ENCODE measurements at places on chromosomes 6 and 20.

DNA sequence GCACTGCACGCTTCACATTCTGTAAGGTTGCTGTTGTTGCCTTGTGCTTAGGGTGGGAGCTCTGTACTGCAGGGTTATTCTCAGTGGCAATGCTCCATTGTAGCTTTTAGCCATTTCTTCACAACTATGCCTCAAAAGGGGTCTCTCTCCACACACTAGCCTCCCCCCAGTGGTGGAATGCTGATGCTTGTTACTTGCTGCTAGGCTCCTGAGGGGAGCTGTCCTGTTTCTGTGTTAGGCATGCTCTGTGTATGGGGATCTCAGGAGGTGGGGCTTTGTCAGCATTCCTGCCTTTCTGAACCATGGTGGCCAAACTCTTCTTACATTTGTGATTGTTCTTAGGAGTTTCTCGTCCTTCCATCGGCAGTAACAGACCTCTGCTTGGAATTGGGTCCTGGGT, 18.8 kb downstream of the TMEM170B start:
- DNase-seq, result no peak

GRCh38 chr6:108363889-108364313, 69.0 kb downstream of the AFG1L start:
- no peak for DNase-seq

- DNase-seq, result no peak
These were observed 30.0 kb upstream of the SMIM29 start for GRCh38 chr6:34278833-34279232.

GRCh38 chr6:42441697-42442081, 10.0 kb downstream of the TRERF1 start:
- DNase-seq, result no peak

DNA sequence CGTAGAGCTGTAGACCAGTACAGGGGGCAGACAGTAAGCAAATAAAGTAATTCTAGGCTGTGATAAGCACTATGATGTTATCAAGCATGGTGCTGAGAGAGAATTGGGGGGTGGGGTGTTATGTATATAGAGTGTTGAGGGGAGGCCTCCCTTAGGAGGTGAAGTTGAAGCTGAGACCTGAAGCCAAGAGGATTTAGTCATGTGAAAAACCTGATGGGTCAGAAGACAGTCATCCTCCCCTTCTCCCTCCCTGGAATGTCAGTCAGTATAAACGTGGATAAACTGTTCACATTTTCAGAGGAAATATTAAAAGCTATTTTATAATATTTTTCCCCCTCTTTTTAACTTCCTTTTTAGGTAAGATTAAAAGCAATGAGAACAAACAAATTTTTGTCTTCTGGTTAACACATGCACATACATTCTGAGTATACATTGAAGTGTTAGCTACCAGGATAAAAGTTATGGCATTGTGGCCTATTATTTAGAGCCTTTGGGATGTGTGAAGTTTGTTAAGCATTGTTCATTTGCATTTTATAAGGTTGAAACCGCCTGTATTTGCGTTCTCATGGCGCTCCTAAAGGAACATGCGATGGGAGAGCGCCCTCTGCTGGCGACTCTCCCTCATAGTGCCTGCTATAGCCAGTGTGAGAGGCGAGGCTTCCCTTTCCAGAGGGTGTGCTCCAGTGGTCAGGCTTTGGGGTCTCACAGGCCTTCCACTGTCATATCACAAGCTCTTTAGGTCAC, 35.4 kb upstream of the MAPK13 start:
- peak; percentile 78 for DNase-seq

DNA sequence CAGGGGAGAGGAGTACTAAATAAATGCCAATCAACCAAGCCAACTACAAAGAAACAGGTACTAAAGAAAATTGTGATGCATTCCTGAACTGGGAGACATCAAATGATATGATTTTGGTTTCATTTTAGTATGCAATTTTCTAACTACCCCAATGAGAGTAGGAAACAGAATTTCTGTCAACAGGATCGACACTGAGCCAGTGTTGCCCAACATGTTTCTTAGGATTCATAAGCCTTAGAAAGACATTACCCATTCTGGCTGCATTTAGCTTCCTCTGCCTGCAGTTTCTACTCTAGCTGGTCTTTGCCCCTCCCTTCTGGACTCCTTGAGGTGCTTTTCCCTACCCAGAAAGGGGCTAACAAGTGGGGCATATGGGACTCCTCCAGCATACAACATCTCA, 49.8 kb downstream of the KCTD20 start:
- no peak for DNase-seq

GRCh38 chr20:42485556-42485955, 704.1 kb downstream of the PTPRT start:
- no peak for DNase-seq

DNA sequence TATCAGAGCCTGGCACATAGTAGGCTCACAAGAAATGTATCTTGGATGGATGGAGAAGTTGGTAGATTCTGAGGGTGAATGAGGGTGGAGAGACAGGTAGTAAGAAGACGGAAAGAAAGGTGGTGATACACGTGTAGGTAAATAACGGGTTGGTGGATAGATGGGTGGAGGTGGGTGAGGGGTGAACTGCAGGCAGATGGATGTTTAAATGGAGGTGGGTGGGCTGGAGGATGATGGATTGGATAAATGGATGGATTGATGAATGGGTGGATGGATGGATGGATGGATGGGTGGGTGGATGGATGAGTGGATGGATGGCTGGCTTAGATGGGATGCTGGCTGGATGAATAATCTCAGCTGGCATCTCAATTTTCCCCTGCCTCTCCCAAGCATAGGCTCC, 9.9 kb downstream of the CDH22 start:
- no peak for DNase-seq

GRCh38 chr20:50151034-50151743, 2.3 kb downstream of the PEDS1 start:
- DNase-seq, result no peak

DNA sequence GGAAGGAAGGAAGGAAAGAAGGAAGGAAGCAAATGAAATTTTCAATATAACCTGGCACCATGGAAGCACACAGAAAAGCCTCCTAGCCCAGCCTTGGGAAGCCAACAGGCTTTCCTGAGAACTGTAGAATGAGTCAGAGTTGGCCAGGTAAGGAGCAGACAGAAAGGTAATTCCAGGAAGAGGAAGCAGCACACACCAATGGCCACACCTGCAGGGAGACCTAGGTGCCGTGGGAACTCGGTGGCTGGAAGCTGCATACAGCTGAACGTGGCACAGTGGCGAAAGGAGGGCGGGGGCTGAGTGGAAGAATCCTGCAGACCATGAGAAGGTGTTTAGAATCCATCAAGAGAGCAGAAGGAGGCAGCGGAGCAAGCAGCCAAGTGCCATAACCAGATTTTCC, 224.8 kb upstream of the RREB1 start:
- no peak for DNase-seq

DNA sequence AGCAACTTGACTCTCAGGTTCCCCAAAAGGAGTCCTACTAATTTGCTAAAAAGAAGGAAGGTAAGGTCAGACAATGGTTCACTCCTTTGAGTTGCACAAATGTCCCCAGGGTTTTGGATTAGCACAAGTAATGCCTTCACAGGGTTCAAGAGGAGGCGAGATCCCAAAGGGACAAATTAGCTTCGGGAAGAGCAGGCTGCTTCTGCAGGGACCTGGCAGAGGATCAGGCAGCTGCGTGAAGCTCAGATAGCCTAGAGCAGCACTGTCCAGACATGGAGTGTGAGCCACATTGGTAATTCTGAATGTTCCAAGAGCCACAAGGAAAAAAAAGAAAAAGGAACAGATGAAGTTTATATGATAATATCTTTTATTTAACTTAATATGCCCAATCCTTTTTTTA, 115.4 kb downstream of the CFAP61 start:
- DNase-seq, result no peak

- no peak for DNase-seq
These were observed 2.9 kb upstream of the CST1 start for GRCh38 chr20:23753589-23753988.

DNA sequence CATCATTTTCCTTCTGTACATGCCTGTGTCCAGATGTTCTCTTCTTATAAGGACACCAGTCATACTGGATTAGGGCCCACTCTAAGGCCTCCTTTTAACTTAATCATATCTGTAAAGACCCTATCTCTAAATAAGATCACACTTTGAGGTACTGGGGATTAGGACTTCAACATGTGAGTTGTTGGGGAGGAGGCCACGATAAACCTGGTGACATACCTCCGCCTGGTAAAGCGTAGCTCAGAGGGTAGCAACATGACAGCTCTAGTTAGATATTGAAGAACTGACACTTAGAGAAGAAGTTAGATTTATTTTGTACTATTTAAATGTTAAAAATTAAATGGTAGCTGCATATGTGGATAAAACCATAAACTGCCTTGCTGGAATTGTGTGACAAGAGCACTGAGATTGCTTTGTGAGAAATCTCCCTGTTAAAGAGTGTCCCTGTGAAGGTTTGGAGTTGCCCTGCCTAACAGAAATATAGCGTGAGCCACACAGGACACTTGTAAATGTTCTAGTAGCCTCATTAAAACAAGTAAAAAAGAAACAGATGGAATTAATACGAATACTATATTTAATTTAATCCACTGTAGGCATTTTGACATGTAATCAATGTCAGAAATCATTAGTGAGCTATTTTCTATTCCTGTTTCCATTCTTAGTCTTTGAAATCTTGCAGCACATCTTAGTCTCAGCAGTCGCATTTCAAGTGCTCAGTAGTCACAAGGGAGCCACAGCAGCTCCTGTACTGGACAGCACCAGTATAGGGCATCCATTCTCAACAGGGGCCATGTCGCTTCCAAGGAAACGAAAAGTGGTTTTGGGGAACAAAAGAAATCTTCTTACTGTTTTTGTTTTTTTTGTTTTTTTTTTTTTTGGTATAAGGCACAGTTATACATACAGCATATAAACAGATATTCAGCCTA, 13.4 kb downstream of the PLCB1 start:
- DNase-seq, result no peak

GRCh38 chr20:24772667-24773066, 176.4 kb upstream of the CST7 start:
- DNase-seq, result no peak

DNA sequence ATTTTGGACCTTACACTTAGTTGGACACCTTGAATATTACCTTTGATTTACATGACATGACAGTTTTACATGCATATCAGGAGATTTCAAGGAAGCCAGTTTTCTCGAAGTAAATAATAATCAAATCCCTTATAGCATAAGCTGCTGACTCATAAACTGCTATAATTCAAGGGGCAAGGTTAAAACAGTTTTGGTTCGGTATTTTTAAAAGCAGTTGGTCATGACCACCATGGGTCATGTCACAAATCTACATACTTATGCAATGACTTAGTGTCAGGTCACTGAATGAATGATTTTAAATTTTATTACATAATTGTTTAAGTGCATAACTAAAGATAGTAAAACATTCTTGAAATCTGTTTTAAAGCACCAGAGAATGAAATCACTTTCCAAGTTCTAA, 158.0 kb downstream of the DST start:
- DNase-seq, result no peak

GRCh38 chr6:74872754-74873476, 332.9 kb downstream of the COL12A1 start:
- no peak for DNase-seq

DNA sequence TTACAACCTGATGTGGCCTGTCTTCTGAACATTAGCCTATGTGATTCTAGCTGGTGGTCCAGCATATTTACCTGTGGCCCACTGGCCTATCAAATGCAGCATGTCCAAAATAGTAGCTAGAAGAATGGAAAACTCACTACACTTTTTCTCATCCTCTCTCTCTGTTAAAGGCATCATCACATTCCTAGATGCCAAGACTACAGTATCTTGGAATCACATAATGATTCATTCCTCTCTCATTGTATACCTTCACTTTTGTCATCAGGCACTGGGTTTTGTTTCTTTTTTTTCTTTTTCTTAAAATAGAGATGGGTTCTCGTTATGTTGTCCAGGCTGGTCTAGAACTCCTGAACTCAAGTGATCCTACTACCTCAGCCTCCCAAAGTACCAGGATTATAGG, 45.0 kb downstream of the FAM83B start:
- DNase-seq, result no peak

GRCh38 chr6:13428583-13429405, 58.6 kb downstream of the GFOD1 start:
- DNase-seq, result no peak

DNA sequence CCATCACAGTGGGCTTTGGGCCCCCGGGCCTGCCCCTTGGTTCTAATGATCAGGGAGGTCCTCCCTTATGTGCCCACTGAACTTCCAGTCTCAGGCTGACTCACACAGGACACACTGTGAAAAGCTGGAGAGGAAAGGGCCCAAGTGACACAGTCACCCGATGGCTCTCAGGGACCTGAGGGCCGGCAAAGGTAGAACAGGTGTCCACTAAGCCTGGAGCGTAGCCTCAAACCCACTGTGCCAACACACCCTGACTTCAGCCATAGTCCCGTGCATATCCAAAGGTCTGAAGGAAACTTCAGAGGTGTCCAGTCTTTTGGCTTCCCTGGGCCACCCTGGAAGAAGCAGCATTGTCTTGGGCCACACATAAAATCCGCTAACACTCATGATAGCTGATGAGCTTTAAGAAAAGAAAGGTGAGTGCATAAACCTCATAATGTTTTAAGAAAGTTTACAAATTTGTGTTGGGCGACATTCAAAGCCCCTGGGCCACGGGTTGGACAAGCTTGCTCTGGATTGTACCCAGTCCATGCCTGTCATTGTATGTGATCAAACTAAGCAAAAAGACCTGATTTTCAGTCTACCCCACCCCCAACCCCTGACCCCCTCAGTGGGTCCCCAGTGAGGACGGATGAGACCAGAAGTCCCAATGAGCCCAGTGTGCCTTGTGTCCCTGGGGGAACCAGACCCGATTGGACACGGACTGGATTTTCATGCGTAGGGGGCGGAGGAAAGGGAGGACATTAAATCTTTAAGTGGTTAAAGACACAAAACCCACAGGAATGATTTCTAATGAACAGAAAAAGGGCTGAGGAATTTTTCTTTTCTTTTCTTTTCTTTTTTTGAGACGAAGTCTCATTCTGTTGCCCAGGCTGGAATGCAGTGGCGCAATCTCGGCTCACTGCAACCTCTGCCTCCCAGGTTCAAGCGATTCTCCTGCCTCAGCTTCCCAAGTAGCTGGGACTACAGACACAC, 6.1 kb downstream of the RAMACL start:
- DNase-seq, result no peak

DNA sequence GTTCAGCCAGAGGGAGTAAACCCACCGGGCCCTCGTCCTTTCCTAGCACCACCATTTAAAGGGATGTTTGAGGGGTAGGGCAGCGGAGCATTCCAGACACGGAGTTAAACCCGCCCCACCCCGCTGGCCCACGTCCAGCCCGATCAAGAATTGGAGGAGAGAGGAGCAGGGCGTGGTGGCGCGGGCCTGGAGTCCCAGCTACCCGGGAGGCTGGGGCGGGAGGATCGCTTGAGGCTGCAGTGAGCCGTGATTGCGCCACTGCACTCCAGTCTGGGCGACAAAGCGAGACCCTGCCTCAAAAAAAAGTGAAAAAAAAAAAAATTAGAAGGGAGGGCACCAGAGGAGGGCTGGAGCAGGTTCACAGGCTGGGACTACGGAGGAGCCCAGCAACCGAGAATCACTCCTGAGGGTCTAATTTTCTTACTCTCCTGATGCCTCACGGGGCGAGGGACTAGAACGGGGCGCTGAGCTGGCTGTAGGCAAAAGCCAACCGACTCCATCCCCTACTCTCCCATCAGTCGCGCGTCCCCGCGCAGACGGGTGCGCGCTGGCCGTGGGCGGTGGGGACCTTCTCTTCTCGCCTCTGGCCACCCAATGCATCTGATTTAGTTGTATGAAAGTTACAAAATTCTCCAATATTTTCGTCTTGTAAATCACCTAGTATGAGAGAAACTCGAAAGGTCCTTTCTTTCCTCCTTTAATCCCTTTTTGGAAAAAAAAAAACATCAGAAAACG, 6.1 kb upstream of the HSPA1B start:
- no peak for DNase-seq

Measured in CD4-positive, alpha-beta T cell treated with Interleukin-4 for 1 hour (primary cell).